ENCODE measurements at places on chromosomes 13 and 19.

DNA sequence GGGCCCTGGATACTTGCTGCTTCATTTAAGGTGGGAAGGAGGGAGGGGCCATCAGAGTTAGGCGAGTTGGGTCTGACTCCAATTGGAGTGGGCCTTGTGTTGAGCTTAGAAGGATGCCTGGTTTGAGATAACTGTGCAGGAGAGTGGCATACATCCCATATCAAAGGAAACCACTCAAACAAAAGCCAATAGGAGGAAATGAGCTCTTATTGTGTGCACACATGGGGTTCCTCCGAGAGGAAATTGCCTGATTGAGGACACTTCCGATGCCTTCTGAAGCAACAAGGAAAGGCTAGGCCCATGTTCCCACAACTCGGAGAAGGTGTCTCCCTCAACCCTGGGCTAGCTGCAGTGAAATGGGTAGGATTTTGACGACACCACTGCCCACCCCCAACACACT is 19.6 kb downstream of the MBNL2 start:
- no peak for DNase-seq
- no peaks in the 10 kb centered on the region for H3K27me3 ChIP-seq
- no peak overlapping the region for H3K4me3 ChIP-seq
- no peaks in the 10 kb centered on the region for H3K4me1 ChIP-seq
- no peak overlapping the region for H3K27ac ChIP-seq
- H3K36me3 ChIP-seq: peaks cover 8% of the 10 kb centered on the region

DNA sequence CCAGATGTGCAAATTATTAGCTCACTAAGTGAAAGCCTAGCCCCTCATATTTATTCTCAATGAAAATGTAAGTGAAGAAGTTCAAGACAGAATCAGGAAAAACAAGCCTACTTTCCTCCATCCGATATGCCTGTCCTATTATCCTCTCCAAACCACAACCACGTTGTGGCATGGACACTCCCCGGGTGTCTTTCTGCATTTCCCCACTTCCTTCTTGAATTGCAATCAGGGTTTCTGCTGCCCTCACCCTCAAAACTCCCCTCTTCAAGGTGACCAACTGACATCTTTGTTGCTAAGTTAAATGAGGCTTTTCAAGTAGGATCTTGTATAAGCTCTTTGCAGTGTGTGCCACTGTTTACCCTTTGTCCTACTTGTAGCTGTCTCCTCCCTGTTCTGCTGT is 11.8 kb downstream of the SLC25A30 start:
- no peaks in the 10 kb centered on the region for H3K4me1 ChIP-seq
- no peak overlapping the region for H3K27ac ChIP-seq

GRCh38 chr19:28999724-29000433 is 213.1 kb downstream of the UQCRFS1 start:
- no peak overlapping the region for H3K4me3 ChIP-seq
- no peaks in the 10 kb centered on the region for H3K27me3 ChIP-seq
- peak; percentile 9 for DNase-seq
- no peaks in the 10 kb centered on the region for H3K4me1 ChIP-seq

- H3K4me3 ChIP-seq: peak overlapping the region; percentile 58
- H3K27me3 ChIP-seq: no peaks in the 10 kb centered on the region
- DNase-seq: no peak
- peak overlapping the region; percentile 84 for H3K27ac ChIP-seq
- H3K36me3 ChIP-seq: peaks cover 21% of the 10 kb centered on the region
- peaks cover 10% of the 10 kb centered on the region for H3K4me1 ChIP-seq
Observed at GRCh38 chr13:114315074-114315785, 927 bp downstream of the CHAMP1 start.

- H3K4me3 ChIP-seq: no peak overlapping the region
Observed at GRCh38 chr19:3867971-3868769, 668 bp downstream of the ZFR2 start.

Measured in RWPE2 (cell line).